Kidney (tissue), 22 donors: ENCODE measurements at places on chromosomes 4 and X. TPM values are rescaled to one million over a fixed set of nuclear protein-coding genes. Genes with fewer than 3 reads are reported as not detected.

The TMEM144 gene
- total RNA-seq: 9.8 TPM

DNA sequence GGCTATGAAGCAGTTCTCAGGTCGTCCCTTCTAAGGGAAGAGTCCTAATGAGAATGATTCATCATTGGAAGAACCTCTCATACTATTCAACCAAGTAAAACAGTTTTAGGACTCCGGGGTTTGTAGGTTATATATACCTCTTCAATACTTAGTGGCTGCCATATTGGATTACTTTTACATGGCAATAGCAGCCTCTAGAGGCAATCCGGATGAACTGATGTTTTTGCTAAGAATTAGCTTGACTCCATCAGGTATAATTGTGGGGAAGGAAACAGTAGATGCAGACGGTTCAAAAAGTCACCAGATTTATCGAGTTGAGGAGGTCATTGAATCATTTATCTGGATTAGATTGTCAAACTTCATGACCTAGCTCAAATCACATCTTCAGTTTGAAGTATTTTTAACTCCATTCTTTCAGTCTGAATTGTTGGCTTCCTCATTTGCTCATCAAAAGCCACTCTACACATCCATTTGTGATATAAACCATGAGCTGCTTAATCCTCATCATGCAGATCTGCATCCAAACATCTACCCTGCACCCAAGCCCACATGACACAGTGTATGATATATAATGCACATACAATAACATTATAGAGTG, 28.4 kb downstream of the GUCY1B1 start:
- H3K36me3 ChIP-seq: no peaks in the 10 kb centered on the region
- DNase-seq: peak; percentile 17
- peaks cover 2% of the 10 kb centered on the region for H3K4me1 ChIP-seq

- no peaks in the 10 kb centered on the region for H3K27me3 ChIP-seq
- H3K4me3 ChIP-seq: no peak overlapping the region
- DNase-seq: no peak
- no peak overlapping the region for H3K27ac ChIP-seq
- no peaks in the 10 kb centered on the region for H3K36me3 ChIP-seq
Measured at GRCh38 chrX:135541351-135541750, 20.9 kb downstream of the INTS6L start.

- no peak overlapping the region for H3K27ac ChIP-seq
- no peaks in the 10 kb centered on the region for H3K4me1 ChIP-seq
- no peaks in the 10 kb centered on the region for H3K36me3 ChIP-seq
- H3K27me3 ChIP-seq: peaks cover 13% of the 10 kb centered on the region
Measured at GRCh38 chrX:24371391-24371972, 11.0 kb downstream of the SUPT20HL1 start.

DNA sequence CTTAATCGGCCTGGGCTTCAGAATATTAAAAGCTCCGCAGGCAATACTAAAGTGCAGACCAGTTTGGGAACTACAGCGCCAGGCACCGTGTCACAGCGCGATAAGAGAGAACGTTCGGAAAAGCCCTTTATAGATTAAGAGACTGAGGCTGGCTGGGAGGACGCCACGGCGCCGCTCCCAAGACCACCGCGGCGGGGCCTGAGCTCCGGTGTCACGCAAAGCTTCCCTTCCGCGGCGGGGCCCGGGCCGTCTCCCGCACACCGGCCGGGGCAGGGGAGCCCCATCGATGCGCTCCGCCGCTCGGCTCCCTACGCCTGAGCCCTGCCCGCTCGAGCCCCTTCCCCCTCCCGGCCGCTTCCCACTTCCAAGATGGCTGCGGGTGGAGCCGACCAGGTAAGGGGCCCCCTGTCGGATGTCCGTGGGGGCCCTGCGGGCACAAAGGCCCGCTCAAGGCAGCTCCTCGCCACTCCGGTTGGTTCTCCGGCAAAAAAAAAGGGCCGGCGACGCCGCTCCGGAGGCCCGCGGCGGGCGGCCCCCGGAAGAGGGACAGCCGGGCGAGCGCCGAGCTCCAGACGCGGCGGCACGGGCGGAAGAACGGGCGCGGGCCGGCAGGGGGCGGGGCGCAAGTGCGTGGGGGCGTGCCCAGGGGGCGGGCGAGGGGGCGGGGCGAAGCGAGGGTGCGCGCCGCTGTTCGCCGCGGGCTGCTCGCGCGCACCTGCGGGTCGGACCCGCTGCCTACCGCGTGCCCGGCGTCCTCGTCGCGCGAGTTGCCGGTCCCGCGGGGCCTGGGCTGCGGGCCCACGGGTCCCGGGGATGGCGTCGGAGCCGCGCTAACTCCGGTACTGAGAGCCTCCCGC, at the start of gene TBC1D14:
TBC1D14 (plus strand) TSS at position 714 of the 857 bp plus-strand sequence. CDS start 13,564 bp downstream, outside the sequence.
- H3K4me1 ChIP-seq: peaks cover 3% of the 10 kb centered on the region
- no peaks in the 10 kb centered on the region for H3K36me3 ChIP-seq
- peak within 1 kb of the TSS; percentile 97 for H3K27ac ChIP-seq
- H3K4me3 ChIP-seq: peak within 1 kb of the TSS; percentile 79
- H3K27me3 ChIP-seq: no peaks in the 10 kb centered on the region

DNA sequence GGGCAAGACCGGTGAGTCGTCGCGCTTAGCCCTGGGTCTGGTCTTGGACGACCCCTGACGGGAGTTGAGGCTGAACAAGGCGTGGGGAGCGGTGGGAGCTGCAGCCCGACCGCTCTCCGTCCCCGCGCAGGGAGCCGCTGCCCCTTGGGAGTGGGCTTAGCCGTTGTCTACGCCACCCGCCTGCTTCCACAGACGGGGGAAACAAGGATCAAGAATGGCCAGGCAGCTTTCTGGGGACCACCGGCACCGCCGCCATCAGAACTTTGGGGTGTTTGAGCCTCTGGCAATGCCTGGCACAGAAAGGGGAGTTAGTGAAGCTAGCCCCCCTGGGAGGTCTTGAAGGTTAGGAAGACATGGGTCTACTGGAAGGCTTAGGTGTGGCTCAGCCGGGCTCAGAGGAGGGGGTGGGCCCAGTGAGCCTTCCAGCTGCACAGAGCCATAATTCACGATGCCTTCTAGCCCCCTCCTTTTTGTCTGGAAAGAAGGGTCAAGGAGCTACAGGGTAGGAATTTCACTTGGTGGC, 583 bp downstream of the RASL11B start:
- peaks cover 6% of the 10 kb centered on the region for H3K36me3 ChIP-seq
- H3K4me1 ChIP-seq: peaks cover 20% of the 10 kb centered on the region
- H3K27ac ChIP-seq: peak overlapping the region; percentile 60
- DNase-seq: no peak
- peak overlapping the region; percentile 53 for H3K4me3 ChIP-seq

The BTC gene
- 6.0 TPM for total RNA-seq

DNA sequence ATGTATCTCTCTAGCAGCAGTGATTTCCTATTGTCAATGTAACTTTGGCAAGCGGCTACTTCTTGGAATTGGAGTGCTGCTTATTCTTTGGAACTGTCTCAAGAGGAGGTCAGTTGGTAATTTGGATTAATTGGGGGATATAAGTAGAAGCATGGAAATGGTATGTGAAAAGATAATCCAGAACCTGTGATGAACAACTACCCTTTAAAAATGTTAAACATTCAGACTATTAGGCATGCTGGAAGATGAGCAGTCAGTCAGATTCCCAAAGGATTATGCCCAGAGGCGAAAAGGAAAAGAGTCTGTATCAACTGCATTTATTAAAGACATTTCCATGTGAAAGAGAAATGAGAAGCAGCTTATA, 62.5 kb downstream of the SEC24D start:
- H3K4me1 ChIP-seq: no peaks in the 10 kb centered on the region
- no peak overlapping the region for H3K27ac ChIP-seq
- no peaks in the 10 kb centered on the region for H3K36me3 ChIP-seq
- H3K4me3 ChIP-seq: no peak overlapping the region
- DNase-seq: no peak

The WNK3 gene
- total RNA-seq: 5.6 TPM

DNA sequence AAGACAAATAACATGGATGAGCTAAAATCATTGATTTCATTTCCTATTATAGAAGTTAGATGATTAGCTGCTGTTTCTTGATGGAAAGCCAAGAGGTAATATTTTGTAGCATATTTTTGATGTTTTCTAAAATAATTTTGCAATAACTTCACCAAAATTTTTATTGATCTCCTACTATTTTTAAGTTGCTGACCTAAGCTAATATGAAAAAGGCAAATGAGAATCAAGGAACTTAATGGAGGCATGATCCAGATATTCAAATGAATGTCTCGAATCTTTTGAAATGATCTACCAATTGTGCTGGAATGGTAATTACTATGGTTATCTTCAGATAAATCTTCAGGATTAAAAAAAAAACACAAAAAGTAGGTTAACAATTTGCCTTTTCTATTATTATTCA, 1591.4 kb upstream of the PCDH7 start:
- no peak for DNase-seq
- H3K36me3 ChIP-seq: no peaks in the 10 kb centered on the region
- no peaks in the 10 kb centered on the region for H3K4me1 ChIP-seq
- H3K4me3 ChIP-seq: no peak overlapping the region

- no peak overlapping the region for H3K4me3 ChIP-seq
- H3K27ac ChIP-seq: no peak overlapping the region
- H3K27me3 ChIP-seq: no peaks in the 10 kb centered on the region
- peaks cover 5% of the 10 kb centered on the region for H3K4me1 ChIP-seq
Measured at GRCh38 chr4:184408021-184408683, 66.2 kb downstream of the IRF2 start.

DNA sequence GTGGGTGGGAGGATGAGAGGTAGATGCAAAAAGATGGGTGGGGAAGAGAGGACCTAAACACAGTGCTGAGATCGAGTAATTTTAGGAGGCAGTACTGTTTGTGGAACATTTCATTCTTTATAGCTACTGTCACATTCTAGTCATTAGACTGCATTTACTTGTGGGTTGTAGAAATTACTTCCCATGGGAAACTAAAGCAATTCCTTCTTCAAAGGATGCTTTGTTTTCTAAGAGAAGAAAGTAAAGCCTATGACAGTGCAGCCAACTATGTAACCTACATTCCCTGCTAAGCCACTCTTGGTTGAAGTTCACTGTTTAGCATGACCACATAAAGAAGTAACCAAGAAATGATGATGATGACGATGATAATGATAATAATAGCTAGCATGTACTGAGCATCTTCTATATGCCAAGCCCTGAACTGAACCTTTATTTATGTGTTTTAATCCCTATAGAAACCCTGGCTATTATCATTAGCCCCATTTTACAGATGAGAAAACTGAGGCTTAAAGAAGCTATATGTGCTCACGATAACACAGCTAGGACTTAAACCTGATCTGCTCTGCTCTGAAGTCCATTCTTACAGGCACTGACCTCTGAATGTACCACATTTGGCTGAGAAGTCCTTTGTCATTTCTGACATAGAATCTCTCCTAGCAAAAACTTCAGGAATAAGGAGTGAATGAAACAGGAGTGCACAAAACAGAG, 114.5 kb upstream of the KIT start:
- no peaks in the 10 kb centered on the region for H3K36me3 ChIP-seq
- H3K27me3 ChIP-seq: no peaks in the 10 kb centered on the region
- H3K4me1 ChIP-seq: peaks cover 10% of the 10 kb centered on the region
- H3K27ac ChIP-seq: no peak overlapping the region

GRCh38 chr4:172776203-172776861, 392.3 kb upstream of the GALNT7 start:
- no peak overlapping the region for H3K4me3 ChIP-seq
- no peak for DNase-seq
- no peaks in the 10 kb centered on the region for H3K4me1 ChIP-seq
- no peak overlapping the region for H3K27ac ChIP-seq
- no peaks in the 10 kb centered on the region for H3K36me3 ChIP-seq

- no peak overlapping the region for H3K27ac ChIP-seq
- DNase-seq: no peak
- H3K36me3 ChIP-seq: no peaks in the 10 kb centered on the region
- H3K4me3 ChIP-seq: no peak overlapping the region
Measured at GRCh38 chr4:56261027-56261426, 126.3 kb downstream of the AASDH start.

The DCAF8L2 gene
- total RNA-seq: not detected

The MAGEA3 gene
- total RNA-seq: not detected

GRCh38 chr4:153260553-153261300, 56.5 kb downstream of the TRIM2 start:
- no peak for DNase-seq
- H3K27ac ChIP-seq: no peak overlapping the region
- no peaks in the 10 kb centered on the region for H3K27me3 ChIP-seq
- no peaks in the 10 kb centered on the region for H3K4me1 ChIP-seq
- no peaks in the 10 kb centered on the region for H3K36me3 ChIP-seq

DNA sequence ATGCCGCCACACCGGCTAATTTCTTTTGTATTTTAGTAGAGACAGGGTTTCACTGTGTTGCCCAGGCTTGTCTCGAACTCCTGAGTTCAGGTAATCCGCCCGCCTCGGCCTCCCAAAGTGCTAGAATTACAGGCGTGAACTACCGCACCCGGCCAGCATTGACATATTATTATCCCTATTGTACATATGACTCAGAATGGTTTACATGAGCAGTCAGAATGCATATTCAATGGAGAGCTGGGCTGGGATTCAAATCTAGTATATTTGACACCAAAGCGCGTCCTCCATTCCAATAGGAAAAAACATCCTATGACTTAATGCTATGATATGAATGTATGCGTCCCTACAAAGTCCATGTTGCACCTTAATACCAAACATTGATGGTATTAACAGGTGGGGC, 281.4 kb downstream of the CAMK2D start:
- H3K36me3 ChIP-seq: no peaks in the 10 kb centered on the region
- H3K4me3 ChIP-seq: no peak overlapping the region
- no peaks in the 10 kb centered on the region for H3K27me3 ChIP-seq

The NKX6-1 gene
- total RNA-seq: 0.35 TPM

DNA sequence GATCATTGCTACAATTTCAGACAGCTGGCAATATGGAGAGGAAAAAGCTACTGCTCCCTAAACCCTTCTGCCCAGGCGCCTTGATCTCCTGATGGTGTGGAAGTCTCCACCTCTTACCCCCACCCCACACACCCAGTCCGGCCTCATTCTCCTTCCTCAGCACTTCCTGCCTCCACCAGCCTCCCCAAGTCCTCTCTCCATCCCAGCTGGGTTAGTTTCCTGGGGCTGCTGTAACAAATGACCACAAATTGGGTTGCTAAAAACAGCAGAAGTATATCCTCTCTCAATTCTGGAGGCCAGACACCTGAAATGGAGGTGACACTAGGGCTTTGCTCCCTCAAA, 1.1 kb upstream of the CCNQ start:
- no peaks in the 10 kb centered on the region for H3K27me3 ChIP-seq
- DNase-seq: no peak
- no peak overlapping the region for H3K27ac ChIP-seq

The GPAT3 gene
- 11.4 TPM for total RNA-seq

DNA sequence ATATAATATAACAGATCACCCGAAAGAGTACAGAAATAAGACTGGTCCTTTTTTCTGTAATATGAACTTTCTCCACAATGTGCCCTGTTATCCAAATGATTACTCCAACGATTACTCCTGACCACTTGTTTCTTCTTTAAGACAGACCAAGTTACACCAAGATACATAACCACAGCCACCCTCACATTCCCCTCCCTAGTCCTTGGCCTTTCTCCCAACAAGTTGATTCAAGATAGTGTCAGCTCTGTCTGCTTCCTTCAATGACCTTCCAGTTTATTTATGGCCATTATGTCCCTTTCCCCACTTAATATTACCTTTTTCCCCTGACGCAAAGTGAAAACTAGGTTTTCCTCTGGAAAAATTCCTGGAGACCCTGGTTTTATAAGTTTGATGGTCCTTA, 397.2 kb downstream of the FAM47B start:
- H3K36me3 ChIP-seq: no peaks in the 10 kb centered on the region
- H3K4me1 ChIP-seq: no peaks in the 10 kb centered on the region
- DNase-seq: no peak
- H3K4me3 ChIP-seq: no peak overlapping the region
